Caudate nucleus (tissue), 63 donors: ENCODE measurements at places on chromosomes 6 and 20.

- no peak for DNase-seq
These were observed 120.2 kb upstream of the AFDN start for GRCh38 chr6:167706313-167707109.

DNA sequence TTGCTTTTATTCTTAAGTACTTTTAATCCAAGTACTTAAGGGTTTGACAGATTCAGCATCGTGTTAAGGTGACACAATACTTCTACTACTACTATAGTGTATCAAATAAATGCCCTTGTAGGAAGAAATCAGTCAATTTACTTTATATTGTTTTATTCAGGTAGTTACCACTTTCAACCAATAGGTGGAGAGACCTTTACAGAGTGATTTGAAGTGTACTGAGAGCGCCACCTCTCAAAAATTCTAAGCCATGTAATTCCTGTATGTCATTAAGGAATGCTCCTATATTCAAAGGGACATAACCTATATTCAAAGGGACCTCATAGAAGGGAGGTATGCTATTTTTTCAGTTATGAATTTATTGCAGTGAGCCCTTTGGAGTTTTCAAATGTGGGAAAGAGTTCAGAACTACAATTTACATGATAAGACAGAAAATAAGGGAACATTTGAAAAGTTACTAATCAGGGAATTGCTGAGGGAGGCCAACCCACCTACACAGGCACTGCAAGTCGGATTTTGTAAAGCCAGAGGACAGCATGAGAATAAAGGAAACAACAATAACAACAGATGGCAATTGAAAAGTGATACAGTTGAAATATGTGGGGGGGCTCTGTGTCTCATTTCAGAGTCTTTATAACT, 955.6 kb downstream of the TBC1D32 start:
- no peak for DNase-seq

DNA sequence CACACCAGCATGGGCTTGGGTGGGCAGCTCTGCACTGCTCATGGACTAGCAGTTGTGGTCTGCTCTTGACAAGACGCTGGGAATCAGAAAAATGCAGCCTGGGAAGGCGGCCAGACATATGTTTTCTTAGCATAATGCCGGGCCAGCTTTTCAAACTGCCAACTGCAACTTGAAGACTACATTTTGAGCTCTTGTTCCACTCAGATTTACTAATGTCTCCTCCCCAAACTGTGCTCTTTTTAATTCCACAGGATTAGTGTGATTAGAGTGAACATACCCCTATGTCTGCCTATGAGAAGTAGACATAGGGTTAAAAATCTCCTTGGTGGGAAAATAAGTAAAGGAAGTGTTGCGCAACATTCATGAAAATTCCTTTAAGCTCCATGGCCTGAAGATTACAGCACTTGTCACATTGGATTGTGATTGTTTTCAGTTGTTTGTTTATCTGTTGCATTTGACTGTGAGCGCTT, 5.3 kb upstream of the FNDC1 start:
- DNase-seq = no peak

DNA sequence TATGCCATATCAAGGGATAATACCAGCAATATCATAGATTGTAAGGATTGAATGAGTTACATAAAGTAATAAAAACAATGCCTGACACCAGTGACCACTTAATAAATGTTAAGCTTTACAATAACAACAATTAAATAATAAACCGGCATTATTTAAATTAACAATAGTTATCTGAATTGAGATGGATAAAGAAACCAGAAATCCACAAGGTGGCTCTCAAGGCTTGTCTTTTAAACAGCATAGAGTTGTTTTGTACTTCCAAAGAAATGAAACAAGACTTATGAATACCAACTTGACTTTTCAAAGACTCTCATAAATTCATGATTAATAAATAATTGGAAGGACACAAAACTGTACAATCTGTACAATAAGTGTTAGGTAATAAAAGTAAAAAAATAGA, 203.1 kb downstream of the ASCC3 start:
- DNase-seq = no peak

GRCh38 chr20:24894967-24895366, 54.1 kb upstream of the CST7 start:
- no peak for DNase-seq

DNA sequence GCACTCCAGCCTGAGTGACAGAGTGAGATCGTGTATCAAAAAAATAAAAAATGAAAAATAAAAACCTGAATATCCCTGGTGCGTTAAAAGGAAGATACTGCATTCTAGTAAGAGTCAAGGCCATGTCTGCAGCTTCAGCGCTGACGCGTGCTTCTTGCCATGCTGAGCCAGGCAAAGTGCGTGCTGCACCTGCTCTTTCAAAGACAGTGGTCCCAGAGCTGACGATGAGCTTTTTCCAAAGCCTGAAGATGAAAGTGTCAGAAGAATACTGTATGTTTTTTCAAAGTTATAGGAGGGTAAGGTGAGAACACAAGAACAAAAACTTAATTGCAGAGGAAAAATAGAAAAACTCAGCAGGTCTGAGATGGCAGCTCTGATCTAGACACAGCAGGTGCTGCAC, 115.1 kb downstream of the RNASET2 start:
- no peak for DNase-seq

GRCh38 chr20:52305024-52305645, 113.6 kb upstream of the ZFP64 start:
- no peak for DNase-seq
